ENCODE measurements at places on chromosomes 16 and 17. TPM values are rescaled to one million over a fixed set of nuclear protein-coding genes. Genes with fewer than 3 reads are reported as not detected.

DNA sequence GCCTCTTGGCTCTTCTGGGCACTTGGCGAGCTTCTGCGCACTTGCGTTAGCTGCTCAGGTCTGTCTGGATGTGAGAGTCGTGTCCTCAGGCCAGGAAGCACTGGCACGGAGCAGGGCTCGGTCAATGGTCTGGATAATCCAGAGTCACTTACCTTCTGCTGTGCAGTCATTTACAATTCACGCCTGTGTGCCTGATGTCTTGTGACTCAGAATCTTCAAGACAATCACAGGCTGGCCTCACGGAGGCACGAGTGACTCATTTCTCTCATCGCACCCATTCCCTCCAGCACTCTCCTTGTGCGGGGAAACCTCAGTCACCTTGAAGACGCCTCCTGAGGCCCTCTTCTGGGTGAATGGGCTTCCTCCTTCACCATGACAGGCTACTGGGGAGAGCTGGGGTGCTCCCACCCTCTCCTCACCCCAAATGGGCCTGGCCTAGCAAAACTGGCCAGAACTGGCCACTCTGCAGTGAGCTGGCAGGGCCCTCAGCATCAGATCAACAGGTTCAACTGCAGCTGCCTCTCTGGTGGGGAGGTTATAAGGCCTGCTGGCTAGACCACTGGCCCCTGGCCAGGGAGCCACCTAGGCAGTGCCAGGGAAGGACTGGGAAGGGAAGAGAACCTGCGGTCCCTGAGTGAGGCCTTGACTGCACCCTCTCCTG lies 1.9 kb upstream of the CAPN15 start:
- peak; percentile 34 for ATAC-seq

- ATAC-seq = peak; percentile 9
These were observed 8.6 kb downstream of the HIC1 start for GRCh38 chr17:2063261-2064146.

GRCh38 chr16:50908468-50908867 lies 166.6 kb downstream of the CYLD start:
- ATAC-seq = no peak

GRCh38 chr17:43740541-43740940 lies 18.1 kb downstream of the SOST start:
- ATAC-seq = no peak

GRCh38 chr16:85557083-85557970 lies 55.8 kb upstream of the GSE1 start:
- ATAC-seq = peak; percentile 16

DNA sequence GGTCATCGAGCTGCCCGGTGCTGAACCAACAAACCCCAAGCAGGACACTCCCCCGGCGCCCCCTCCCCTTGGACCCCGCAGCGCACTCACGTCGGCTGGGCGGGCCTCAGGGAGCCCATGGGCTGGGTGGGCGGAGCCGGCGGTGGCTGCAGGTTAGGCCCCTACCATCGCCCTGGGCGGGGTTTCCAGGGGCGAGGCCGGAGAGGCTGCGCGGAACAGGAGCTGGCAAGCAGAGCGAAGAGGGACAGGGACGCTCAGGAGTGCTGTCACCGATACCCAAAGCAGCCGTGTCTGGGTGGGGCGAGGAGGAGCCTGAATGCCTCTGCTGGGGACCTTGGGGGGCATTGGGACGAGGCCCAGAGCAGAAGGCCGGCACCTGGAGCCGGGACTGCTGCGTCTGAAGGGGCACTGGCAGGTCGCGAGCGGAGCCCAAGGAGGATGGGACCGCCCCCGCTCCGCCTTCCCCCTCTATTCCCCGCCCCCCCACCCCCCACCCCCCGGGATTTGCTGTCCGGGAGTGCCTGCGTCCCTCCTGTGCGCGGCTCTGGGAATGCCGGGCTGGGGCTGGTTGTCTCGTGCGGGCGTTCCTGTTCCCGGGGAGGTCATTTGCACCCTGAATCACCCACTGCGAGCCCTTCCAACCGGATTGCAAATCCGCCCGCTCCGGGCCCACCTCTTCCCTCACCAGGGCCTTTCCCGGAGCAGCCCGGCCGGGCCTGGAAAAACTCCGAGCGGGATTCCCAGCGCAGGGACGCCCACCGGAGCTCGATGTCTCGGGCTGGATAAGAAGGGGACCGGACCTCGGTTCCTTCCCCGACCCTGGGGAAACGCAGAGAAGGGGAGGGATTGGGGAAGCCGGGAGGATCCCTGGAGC lies 902 bp downstream of the ARHGAP27 start:
- peak; percentile 71 for ATAC-seq

DNA sequence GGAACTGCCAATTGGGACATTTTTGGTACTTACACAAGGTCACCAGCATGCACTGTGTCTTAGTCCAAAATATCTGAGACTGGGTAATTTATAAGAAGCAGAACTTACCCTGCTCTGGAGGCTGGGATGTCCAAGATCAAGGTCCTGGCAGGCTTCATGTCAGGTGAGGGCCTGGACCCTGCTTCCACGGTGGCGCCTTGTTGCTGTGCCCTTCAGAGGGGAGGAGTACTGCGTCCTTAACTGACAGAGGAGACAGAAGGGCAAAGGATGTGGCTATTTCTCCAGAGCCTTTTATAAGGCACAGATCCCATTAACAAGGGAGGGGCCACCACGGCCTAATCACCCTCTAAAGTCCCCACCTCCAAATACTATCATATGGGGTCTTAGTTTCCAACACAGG lies 178.9 kb downstream of the C16orf95 start:
- no peak for ATAC-seq

DNA sequence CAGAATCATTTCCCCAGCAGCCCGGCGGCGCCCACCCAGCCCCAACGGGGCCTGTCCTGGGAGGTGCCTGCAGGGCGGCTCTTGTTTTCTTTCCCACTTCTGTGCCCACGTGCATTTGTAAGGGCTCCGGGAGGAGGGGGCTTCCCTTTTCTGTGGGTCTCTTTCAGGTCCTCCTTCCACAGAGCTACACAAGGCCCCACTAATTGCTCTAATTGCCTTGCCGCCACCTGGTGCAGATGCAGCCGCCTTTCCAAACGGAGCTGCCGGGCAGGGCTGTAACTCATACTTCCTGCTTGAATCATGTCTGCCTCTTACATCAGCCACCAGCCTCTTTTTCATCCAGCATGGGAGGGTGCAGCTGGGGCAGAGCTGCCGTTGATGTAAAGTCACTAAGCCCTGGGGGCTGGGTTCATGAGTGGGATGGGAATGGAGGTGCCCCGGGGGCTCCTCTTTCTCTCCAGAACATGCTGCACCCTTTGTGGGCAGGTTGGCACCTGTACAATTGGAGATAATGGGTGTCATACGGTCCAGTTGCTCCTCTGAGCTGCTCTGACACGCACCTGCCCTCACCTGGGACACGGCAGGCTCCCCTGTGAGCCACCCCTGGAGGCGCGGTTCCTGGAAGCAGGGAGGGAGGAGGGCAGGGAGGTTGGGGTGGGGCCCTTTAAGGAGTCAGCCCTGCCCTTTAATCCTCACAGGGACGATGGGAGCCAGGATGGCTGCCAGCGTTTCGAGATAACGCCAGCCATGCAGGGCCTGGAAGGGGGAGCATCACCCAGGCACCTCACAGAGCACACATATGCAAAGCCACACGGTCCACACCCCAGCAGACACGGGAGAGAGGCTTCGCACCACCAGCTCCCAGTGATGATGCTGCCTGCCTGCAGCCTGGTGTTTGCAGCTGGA lies 41.1 kb upstream of the KLHDC4 start:
- peak; percentile 95 for ATAC-seq

The PRDM7 gene
- 0.19 TPM for total RNA-seq
